GM06990 (cell line): ENCODE measurements at places on chromosomes 5 and 9.

DNA sequence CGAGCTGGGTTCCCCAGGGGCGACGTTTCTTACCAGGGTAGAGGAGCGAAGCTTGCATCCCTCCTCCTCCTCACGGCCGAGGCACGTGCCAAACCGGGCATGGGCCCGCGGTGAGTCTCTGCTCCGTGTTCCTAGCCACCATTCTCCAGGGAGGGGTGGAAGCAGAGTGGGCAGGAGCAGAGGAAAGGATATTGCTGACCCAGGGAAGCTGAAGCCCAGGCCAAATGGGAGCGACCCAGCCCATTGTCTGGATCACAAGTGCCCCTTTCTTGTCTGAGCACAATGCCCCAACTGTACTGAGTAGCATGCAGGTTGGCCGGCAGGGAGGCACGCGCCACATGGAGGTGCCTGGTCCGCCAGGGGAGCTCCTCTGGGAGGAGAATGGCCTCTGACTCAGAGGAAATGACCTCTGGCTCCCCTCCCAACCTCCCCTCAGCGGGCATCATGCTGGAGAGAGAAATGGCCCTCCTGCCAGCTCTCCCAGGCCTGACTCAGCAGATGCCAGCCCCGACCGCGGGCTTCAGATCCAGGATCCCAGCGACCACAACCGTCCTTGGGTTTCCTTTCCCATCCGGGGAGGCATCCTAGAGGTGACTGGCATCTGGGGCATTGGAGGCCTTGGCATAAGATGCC, 1.1 kb downstream of the PRR7 start:
- DNase-seq, result no peak

- peak; percentile 61 for DNase-seq
These were observed at the start of gene CERCAM for GRCh38 chr9:128420651-128421481. Gene CERCAM (plus strand): TSS chr9:128420857. CDS start chr9:128420878, 21 bp downstream.

DNA sequence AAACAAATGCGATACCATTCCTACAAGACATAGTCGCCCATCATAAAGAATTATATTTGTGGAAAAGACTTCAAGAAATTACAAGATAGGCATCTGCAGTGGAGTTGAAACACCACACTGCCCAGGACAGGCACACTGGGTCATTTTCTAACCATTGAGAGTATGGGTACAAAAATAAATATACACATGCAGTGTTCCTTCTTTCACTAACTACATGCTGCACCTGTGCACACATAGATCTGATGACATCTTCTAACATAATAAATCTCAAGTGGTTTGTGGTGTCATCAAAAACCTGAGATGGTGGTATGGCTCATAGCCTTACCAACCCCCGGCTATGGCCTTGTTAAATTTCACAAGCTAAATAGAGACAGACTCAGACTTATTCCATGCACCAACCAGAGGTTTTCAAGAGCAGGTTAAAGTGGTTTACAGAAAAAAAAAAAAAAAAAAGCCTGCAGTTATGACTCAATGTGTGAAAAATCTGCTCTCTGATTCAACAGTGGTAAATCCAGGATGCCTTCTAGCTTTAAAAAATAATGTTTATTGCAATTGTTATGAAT, 12.4 kb upstream of the NFIB start:
- no peak for DNase-seq

DNA sequence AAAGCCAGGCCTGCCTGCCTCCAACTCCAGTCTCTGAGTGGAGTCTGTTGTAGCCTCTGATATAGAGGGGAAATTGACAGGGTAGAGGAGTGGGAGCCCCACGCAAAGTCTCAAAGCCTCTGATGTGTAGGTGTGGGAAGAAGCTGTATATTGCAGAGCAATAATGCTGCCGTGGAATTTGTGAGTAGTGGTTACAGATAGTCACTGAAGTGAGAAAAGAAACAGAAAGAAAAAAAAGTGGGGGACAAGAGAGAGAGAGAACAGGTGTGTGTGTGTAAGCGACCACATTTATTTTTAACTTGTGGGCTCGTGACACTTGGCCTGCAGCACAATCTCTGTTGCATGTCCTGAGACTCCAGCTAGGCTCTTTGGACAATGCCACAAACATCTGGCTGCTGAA, 227.8 kb downstream of the NSG2 start:
- DNase-seq, result peak; percentile 22

GRCh38 chr5:41875121-41875520, 4.9 kb upstream of the OXCT1 start:
- DNase-seq, result no peak

DNA sequence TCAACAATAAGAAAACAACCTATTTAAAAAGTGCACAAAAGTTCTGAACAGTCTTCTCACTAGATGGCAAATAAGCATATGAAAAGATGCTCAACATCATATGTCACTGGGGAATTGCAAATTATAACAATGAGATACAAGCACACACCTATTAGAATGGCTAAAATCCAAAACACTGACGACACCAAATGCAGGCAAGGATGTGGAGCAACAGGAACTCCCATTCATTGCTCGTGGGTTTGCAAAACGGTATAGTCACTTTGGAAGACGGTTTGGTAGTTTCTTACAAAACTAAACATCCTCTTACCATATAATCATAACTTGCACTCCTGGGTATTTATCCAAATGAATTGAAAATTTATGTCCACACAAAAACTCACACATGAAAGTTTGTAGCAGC, 100.9 kb upstream of the TBC1D2 start:
- DNase-seq, result no peak

- no peak for DNase-seq
These were observed 30.3 kb downstream of the CAST start for GRCh38 chr5:96692441-96692840.

DNA sequence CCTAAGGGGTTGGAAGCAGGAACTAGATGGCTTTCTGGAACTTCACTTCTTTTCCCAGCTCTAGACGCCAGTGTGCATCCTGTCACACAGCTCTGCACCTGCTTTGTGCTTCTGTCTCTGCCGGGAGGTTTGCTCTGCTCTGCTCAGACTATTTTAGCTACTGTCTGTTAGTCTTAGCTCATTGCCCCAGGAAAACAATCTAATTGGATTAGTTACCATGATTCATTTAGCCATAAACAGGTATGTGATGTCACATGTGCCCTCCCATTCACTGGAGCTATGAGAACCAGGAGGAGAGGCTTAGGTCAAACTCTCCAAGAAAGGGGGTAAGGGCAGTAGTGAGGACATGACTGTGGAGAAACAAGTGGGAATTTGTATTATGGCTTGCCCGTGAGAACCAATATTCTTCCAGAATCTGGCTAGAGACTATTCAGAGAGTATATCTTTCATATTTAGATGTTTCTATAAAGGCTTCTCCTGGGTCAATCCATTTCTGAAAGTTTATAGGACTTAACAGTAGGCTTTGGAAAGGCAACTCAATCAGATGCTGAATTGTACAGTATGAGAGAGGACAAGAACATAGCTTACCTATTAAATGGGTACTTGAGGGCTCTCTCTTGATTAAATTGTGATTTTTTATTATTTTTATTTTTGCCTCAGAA, 22.4 kb upstream of the NREP start:
- no peak for DNase-seq

- no peak for DNase-seq
These were observed 407.4 kb downstream of the DMAC1 start for GRCh38 chr9:7392148-7392547.

GRCh38 chr5:143428155-143428554, 24.7 kb upstream of the NR3C1 start:
- no peak for DNase-seq

GRCh38 chr9:94870793-94871558, 144.5 kb downstream of the AOPEP start:
- DNase-seq, result no peak

DNA sequence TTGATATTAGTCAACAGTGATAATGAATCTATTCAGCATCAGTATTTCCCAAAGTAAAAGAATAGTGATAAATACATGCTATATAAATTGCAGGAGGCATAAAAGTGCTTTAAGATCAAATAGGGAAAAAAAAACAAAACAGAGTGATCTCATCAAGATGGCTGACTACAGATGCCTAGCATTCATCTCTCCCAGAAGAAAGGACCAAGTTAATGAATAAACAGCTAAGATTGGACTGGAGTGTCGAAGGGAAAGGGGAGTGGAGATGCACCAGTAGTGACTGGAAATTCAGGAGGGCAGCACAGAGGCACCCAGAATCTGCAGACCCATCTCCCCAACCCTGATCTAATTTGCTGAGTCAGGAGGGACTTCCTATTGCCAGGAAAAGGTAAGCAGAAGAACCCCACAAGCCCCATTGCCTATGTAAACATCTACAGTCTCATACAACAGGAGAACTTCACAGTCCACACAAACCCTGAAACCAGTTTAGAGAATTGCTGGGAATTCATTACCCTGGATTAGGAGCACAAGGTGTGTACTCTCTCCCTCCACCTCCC, 699.4 kb downstream of the PTPRD start:
- no peak for DNase-seq

GRCh38 chr9:31078175-31078574, 1306.3 kb upstream of the ACO1 start:
- no peak for DNase-seq

- no peak for DNase-seq
These were observed 29.4 kb downstream of the ATPSCKMT start for GRCh38 chr5:10220248-10220647.

DNA sequence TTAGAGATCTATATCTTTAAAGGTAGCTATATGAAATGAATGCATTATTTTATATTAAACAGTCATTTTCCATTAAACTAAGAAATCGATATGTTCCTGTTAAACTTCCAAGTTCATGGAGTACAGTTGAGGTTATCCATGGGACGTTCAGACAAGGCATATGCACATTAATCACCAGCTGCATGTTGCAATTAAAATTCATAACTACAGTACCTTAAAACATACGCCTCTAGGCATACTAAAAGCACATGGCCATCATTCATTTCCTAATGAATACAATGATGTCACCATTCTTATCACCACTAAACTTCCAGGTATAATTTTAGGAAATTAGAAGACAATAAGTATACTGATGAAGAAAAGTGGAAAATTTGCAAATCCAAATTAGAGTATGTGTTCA, 174.3 kb downstream of the CDH12 start:
- no peak for DNase-seq

GRCh38 chr9:130364619-130365322, 80.0 kb upstream of the ASS1 start:
- no peak for DNase-seq

- no peak for DNase-seq
These were observed 65.8 kb upstream of the PAPPA start for GRCh38 chr9:116087751-116088194.

DNA sequence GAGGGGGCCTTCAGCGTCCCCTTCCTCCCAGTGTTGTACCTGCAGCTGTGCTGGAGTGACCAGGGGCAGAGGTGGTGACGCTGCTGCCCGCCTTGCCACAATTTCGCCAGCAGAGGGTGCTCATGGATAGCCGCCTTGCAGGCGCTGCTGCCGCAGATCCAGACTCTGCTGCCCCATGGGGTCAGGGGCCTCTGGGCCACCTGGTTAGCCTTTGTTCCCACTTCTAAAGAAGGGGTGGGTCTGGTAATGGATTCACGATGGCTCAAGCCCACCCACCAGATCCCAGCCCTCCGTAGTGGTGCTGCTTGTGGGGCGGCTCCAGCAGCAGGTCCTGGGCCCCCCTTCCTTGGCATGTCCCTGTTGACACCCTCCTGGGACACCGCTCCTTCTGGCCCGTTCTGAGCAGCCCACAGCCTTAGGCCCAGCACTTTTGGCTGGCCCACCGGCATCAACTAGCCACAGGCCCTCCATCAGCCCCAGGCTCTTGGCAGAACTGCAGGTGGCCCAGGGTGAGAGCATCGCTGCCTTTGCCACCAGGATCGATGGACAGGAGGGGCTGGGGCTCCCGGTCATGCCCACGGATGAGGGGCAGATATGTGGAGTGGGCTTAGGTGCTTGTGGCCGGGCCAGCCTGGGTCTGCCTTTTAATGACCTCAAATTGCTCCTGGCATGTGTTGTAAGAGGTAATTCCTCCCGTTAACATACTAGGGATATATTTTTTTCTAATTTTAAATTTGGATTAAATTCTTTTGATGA, 57.2 kb downstream of the COL5A1 start:
- peak; percentile 37 for DNase-seq

- DNase-seq, result no peak
These were observed 11.7 kb downstream of the OR13J1 start for GRCh38 chr9:35858458-35858857.

- DNase-seq, result no peak
These were observed 31.6 kb downstream of the TAF11L14 start for GRCh38 chr5:17665836-17666235.

DNA sequence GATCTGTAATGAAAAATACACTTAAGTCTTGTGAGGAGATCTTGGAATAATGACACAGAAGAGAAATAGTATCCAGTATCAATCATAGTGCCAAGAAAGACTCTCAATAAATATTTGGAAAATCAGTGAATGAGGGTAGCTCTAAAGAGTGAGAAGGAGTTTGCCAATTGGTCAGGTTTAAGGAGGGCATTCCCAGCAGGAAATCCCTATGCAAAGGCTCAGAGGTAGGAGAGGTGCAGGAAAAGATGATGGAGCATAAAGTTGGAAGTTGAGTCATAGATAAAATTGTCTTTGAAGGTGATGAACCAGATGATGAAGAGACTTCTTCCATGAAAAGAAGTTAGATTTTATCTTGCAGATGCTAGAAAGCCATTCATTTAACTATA, 27.8 kb downstream of the TNPO1 start:
- no peak for DNase-seq

GRCh38 chr5:132684922-132685720, 11.3 kb downstream of the IL4 start:
- DNase-seq, result no peak

GRCh38 chr5:104569621-104570020, 1007.0 kb upstream of the NUDT12 start:
- DNase-seq, result no peak

DNA sequence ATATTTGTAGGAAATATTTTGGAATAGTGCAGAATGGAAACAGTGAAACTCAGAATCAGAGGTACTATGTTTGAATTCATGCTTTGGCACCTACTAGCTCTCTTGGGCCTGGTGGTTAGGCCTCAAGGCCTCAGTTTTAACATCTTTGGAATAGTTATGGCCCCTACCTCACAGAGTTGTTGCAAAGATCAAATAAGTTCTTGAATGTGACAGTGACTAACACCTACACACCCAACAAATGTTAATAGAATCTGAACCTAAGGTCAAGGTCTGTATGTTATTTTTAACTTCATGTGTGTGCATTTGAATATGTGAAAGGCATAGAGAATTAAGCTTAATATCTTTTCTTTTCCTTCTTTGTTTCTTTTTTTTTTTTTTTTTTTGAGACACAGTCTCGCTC, 87.3 kb downstream of the SLC44A1 start:
- DNase-seq, result no peak

DNA sequence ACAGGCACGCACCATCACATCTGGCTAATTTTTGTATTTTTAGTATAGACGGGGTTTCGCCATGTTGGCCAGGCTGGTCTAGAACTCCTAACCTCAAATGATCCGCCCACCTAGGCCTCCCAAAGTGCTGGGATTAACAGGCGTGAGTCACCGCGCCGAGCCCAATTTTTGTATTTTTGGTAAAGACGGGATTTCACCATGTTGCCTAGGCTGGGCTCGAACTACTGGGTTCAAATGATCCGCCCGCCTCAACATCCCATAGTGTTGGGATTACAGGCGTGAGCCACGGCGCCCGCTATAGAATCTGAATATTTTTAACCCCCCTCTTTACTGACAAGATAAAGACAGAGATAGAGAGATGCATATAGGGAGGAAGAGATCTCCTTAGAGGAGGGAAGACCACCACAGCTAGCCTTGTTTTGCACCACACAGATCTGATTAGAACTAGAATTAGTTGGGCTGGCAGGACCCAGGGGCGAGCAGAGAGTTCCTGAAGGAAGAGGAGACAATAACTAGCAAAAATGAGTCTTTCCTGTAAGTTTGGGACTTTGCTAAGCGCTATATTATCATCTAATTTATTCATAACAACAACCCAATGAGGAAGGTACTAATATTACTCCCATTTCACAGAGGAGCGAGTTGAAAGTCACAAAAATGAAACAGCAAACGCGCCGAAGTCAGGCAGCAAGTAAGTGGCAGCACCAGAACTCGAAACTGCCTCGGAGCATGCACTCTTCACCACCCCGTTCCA, 1.5 kb upstream of the ANKHD1 start:
- no peak for DNase-seq
